HEK293T (cell line): ENCODE measurements at places on chromosomes 12 and 14.

DNA sequence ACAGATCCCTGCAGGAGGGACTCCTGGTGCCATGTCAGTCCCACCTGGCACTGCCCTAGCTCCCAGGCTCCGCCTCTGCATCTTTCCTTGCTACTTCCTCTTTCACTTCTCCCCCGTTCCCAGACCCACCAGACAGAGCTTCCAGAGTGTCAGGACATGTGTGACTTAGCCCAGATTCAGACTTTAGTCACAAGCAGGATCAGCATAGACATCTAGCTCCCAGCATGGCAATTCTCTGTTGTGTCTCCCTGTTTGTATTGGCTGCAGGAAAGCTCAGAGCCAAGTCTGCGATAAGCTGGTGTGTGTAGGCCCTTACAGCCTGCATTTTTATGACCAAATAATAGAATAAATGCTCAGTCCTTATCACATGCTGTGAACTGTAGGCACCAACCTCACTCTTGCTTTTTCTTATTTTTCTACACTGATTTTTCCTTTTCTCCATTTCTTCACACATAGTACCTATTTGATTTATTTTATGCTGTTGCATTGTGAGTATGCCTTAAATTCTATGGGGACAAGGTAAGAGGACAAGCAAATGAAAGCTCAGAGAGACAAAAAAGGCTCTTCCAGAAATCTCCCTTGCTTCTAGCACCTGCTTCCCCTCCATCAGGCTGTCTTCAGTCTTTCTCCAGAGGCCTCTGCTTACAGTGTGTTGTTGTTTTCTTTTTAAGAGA is 5.9 kb downstream of the DHRS2 start:
- no peak for DNase-seq

DNA sequence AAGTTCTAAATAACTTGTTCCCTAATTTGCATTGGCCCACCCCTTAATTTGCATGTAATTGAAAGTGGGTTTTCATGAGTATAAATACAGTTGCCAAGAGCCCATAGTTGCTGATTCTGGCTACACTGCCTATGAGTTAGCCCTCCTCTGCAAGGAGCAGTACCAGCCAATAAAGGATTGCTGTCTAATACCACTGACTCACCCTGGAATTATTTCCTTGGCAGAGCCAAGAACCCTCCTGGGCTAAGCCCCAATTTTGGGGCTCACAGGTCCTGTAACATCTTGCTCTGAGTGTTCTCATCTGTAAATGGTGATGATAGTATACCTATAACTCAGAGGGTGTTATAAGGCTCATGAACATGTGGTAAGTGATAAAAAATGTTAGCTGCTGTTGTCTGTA is 6.8 kb downstream of the TTC8 start:
- DNase-seq, result no peak

DNA sequence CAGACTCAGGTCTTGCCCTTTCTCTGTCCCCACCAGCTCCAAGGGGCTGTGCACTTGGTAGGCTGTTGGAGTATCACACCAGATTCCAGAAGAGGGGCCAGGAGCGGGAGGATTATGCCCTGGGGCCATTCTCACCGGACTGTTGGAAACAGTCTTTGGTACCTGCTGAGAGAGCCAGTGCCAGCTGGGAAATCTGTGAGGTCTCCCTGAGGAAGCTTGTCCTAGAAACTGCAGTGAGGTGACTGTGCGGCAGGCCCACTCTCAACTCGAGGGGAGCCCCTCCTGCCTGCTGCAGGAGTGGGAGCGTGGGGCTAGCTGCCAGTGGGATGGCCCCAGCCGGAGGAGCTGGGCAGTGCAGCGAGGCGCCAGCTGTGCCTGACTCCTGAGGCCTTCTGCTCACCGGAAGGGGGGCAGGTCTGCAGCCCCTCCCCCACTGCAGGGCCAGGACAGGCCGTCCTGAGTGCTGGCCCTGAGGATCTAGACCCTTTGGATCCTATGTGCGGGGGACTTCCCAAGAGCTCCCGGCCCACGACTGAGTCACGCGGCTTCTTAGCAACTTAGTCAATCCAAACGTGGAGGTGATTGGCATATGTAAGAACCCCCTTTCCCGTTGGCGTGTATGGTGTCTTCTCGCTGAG is 295.2 kb downstream of the CACNA1C start:
- no peak for DNase-seq

GRCh38 chr14:35879151-35879648 is 53.1 kb downstream of the BRMS1L start:
- no peak for DNase-seq

DNA sequence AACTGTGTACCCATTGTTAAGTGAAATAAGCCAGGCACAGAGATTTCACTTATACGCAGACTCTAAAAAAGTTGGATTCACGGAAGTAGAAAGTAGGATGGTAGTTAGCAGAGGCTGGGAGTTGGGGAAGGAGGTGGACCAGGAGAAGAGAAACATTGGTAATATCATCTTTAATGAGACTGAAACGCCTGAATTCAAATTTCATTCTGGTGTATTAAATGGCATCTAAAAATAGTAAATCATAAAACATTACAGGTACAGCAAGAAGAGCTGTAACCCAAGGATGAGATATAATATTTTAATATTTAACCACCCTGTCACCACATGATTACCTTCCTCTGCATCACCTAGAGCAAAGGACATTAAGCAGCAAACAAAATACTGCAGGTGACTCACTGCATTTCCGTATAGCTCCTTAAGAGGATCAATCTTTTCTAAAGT is 99.4 kb downstream of the EPS8 start:
- DNase-seq, result no peak

DNA sequence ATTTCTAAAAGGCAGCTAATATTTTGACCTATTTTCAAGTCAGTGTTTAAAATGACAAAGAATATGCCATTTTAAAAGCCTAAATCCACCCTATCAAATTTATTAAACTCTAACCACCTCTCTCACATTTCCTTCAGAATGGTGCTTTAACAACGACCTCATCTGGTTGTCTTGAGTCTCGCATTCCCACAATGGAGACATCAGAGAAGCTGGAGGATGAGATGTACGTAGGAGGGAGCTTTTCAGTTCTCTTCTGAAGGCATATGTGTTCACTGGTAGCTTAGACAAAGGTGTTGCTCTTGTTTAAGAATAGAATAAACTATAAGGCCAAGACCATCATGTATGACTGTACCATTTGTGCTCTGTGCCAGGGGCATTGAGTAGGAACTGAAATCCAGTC is 82.9 kb downstream of the BCL2L14 start:
- no peak for DNase-seq

- DNase-seq, result no peak
Measured at GRCh38 chr12:132265056-132265800, 64.2 kb downstream of the GALNT9 start.
